ENCODE measurements at places on chromosomes 2 and 18. TPM values are rescaled to one million over a fixed set of nuclear protein-coding genes. Genes with fewer than 3 reads are reported as not detected.
A peak's percentile ranks its signal among the peaks of the same experiment; 100 is the strongest.

GRCh38 chr2:236873636-236874035 is 212.1 kb upstream of the COPS8 start:
- peak; percentile 34 for DNase-seq

GRCh38 chr2:77767388-77768076 is 245.4 kb upstream of the LRRTM4 start:
- no peak for DNase-seq

RBM44 gene
- total RNA-seq, result 0.11 TPM

- no peak for DNase-seq
These were observed 36.6 kb upstream of the METAP1D start for GRCh38 chr2:171963198-171963597.

MEIS1 gene
- 21.4 TPM for total RNA-seq

DNA sequence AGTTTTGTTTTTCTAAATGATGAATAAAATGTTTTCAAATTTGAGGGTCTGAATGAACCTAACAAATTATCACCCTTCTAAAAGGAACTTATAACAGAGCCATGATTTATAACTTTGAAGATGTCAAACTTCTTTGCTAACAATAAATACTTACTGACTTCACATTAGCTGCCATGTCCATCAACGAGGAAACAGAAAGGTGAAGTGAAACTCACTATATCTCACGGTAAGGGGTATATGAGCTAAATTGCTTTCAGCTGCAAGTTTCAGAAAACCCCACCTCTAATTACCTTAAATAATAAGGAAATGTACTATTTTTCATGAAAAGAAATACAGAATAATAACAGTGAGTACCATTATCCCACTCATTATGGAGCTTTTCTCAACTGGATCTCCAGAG is 350.8 kb upstream of the NT5C1B start:
- DNase-seq, result no peak
